ENCODE measurements at places on chromosomes 1 and 21.

DNA sequence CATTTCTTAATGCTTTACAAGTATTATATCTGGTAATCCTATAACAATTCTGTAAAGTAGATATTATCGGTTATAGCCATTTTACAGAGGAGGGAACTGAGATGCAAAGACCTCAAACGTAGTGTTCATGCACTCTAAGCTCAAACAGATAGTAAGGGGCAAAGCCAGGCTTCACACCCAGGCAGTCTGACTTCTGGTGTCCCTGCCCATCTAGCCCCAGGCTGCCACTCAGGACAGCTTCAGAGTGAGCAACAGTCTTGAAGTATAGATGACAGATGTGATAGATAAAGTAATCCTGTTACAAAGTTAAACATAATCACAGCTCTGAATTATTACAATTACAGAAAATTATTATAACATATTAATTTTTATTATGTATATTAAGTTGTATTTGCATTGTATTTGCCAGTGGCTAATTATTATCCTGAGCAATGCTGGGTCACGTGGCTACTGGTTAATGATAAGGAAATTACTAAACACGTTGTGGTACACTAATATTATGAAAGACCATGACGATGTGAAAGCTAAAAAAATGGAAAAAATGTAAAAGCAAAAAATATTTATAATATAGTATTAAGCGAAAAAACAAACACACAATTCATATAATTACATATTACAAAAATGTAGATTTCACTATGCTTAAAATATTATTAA lies 6.1 kb upstream of the TRAF3IP3 start:
- ATAC-seq: no peak

DNA sequence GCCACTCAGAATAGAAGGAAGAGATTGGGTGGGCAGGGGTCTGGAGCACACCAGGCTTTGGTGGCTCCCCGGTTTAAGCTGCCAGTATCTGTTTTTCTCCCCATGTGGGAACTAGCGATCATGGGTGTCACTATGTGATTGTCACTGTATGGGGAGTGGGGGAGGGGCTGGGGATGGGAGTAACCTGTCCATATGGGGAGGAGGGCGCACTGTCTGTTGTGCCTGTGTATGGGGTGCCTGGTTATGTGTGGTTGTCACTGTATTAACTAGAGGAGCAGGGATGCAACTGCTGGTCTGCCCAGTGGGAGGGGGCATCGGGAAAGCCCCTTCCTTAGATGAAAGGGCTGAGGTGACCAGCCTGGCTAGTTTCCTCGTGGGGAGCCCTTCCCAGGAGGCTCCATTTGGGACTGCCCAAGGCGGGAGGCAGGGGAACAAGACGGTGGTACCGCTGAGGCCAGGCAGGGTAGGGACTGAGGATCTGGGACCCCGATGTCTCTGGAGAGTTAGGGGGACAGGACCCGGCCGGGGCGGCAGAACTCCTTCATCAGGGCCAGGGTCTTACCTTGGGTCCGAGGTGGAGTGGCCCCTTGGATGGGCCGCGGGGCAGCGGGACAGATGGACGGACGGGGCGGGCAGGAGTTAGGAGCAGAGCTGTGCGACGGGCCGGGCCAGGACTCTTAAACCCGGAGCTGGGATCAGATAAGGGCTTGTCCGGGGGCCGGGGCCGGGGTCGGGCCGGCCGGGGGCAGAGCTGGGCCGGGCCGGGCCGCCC lies at the start of gene KCNJ10:
KCNJ10 (minus strand) TSS at position 701 of the 772 bp plus-strand sequence. CDS start 27,628 bp downstream, outside the sequence.
- ATAC-seq: peak; percentile 6

- peak; percentile 90 for ATAC-seq
Measured at GRCh38 chr1:83583351-83584014, 415.4 kb downstream of the TTLL7 start.

GRCh38 chr1:30478283-30478682 lies 245.1 kb downstream of the MATN1 start:
- ATAC-seq: no peak

- ATAC-seq: peak; percentile 96
Measured at GRCh38 chr1:41783189-41783639, 135.5 kb downstream of the HIVEP3 start.

DNA sequence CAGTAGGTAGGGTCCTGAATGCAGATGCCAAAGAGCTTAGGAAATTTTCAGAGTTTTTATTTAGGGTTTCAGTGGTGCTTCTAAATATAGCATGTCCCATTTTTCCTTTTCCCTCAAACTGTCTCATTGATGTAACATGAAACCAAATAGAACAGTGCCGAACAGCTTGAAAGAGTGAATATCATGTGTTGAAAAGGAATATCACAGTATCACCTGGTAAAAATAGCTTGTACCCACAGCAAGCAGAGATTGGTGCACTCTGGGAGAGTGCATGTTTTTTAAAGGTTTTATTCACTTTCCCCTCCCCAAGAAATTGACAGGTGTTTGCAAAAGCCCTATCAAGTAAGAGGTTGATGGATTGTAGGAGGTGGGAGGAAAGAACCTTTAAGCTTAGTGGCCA lies 41.9 kb upstream of the ELAVL4 start:
- no peak for ATAC-seq

DNA sequence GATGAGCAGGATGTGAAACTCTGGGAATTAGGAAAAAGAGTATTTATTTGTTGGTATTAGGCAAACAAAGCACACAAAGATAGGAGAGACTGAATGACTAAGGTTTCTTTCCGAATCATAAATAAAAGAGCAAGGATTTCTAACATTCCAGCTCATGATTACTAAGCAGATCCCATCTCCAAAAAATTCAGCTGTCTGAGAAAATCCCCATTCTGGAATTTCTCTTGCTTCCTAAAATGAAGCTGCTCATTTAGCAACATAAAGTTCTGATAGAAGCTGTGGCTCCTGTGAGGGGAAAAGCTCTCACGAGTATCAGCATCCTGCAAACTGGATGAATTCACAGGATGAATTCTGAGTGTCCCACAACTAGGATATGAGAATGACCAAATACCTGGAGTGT lies 6.7 kb upstream of the SH2D5 start:
- no peak for ATAC-seq

DNA sequence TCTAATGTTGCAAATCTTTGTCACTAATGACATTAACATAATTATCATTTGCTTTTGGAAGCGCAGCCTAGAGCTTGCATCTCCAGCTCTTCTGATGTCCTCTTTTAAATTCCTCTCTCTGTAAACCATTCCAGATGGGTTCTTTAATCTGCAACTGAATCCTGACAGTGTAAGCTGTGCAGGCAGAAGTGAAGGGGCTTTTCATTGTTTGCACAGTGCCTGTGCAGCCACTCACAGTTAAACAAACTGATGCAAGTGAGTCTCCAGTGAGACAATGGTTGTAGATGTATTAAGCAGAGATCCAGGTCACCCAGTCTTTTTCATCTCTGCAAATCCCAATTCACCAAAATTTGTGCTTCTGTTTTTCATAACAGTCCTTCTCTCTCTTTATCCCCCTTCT lies 22.5 kb upstream of the FCRL5 start:
- no peak for ATAC-seq

- ATAC-seq: no peak
Measured at GRCh38 chr1:82867781-82868180, 1067.0 kb downstream of the ADGRL2 start.

DNA sequence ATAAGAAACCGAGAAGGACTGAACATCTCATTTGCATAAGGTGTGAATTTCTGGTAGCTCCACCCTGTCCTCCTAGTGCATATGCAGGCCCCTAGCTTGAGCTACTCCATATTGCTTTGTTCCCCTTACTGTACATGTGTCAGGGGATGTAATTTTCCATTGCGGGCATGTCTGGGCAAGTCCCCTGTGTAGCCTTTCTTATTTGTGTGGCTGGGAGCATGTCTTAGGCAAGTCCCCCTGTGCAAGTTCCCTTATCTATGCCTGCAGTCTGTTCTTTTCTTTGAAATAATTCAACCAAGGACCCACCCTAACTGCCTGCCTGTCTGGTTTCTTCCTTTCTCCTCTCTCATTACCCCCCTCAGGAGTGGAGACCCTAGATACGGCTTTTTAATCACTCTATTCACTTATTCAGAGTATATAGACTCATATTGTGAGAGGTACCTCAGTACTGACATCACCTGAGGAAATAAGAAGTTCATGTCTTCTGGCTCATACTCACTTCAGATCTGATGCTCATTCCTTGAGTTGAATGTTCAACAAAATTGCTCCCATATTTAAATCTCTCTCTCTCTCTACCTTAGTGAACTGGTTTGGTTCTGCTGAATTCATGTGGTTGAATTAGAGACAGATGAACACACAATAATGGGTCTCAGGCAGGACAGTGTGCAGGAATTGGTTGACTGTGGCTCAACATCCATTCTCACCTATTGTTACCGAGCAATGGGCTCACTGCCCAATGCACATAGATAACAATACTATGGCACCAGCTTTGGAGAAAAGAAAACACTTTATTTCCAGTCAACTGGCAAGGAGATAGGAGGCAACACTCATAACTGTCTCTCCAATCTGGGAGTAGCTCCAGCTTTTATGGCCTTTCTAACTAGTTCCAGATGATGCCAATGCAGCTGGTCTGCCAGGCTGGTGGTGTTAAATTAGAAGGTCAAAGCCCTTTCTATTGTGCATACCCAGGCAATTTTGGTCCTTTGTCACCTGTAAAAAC lies 27.9 kb upstream of the NPL start:
- ATAC-seq: peak; percentile 83

All from motor neuron (in vitro differentiated cells).